Fibroblast of skin of right biceps (primary cell): ENCODE measurements at places on chromosomes 2 and 18.

- DNase-seq = peak; percentile 98
These were observed 96.7 kb upstream of the COL5A2 start for GRCh38 chr2:189276277-189276676.

GRCh38 chr18:44896846-44897245, 216.2 kb downstream of the SETBP1 start:
- DNase-seq = no peak

DNA sequence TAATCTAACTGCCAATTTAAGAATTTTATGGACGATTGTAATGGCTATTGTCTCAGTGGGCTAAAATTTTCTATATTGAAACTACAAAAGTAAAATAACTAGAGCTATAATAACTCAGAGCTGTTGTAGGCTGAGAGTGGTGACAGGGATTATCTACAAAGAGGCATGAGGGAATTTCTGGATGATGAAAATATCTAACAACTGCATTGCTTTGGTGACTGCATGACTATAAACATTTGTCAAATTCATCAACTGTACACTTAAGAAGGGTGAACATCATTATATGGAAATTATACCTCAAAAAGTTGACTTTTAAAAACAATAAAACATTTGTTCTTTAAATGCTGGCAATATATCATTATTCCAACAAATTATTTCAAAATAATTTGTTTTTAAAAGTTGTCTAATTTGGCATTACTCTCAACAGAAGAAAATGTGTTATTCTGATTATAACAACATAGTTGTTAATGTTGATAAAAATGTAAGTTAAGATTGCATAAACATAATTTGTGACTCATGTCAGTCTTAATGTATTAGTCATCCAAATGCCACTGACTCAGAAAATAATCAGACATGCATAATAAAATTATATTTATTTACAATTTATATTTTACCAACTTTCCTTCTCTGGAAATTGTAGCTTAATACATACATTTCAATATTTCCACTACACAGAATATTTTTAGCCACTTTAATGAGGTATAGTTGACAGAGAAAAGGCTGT, 865.1 kb upstream of the VRK2 start:
- DNase-seq = peak; percentile 68

- peak; percentile 50 for DNase-seq
These were observed 1.2 kb downstream of the ST3GAL5 start for GRCh38 chr2:85887566-85888019.

DNA sequence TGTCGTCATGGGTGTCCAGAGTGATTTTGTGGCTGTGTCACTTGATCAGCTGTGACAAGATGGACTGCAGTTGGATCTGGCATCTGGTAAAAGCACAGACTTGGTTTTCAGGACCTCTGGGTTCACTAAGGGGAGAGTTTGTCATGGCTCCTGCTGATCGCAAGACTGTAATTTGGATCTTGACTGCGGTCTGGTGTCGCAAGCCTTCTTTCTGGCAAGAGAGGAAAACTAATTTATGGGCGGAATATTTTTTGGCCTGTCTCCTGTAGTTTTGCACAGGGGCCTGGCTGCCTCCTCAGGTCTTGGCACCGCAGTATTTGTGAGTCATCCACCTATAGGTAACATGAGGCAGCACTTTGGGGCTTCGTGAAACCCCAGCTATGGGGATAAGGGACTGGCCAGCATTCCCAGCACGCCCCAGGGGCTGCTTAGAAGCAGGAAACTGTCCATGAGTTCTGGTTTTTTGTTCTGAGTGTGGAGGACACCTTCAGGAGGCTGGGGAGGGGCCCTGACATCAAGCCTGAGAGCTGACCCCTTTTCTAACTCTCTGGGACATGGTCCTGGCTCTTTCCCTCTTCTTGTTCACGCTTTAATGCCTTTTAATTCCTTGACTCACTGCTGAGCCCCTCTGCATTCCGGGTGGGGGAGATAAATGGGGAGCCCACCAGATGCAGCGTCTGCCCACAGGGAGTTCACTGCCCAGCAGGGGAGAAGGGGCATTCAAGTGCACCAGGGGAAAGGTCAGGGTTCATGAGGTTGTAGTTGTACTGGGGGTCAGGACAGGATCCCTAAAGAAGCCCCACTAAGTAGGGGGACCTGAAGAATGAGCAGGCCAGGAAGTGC, 12.2 kb downstream of the SH3BP4 start:
- peak; percentile 86 for DNase-seq

DNA sequence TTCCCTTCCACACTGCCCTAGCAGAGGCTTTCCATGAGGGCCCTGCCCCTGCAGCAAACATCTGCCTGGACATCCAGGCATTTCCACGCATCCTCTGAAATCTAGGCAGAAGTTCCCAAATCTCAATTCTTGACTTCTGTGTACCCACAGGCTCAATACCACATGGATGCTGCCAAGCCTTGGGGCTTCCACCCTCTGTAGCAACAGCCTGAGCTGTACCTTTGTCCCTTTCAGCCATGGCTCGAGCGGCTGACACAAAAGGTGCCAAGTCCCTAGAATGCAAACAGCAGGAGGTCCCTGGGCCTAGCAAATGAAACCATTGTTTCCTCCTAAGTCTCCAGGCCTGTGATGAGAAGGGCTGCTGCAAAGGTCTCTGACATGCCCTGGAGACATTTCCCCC, 744.5 kb upstream of the LINC00305 start:
- DNase-seq = no peak
